ENCODE measurements at places on chromosomes 2 and 18. TPM values are rescaled to one million over a fixed set of nuclear protein-coding genes. Genes with fewer than 3 reads are reported as not detected.

- DNase-seq, result no peak
Measured at GRCh38 chr2:233386382-233387041, 32.2 kb downstream of the DGKD start.

DNA sequence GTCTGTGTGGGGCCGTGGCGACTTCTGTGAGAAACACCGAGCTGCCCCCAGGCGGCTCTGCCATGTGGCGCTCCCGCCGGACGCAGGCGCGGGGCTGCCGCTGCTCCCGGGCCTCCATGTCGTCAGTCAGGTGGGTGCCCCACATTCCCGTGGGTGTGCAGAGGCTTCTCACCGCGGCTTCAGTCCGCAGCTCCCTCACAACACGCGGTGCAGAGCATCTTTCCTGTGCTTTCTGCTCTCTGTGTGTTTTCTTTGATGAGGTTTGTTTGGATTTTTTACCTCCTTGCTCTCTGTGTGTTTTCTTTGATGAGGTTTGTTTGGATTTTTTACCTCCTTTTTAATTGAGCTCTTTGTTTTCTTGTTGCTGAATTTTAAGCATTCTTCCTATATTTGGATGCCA lies 13.0 kb downstream of the AQP12A start:
- no peak for DNase-seq

GRCh38 chr2:229943770-229944449 lies 21.6 kb downstream of the FBXO36 start:
- DNase-seq, result no peak

Gene MTCL1
- 26.5 TPM for polyA plus RNA-seq

- no peak for DNase-seq
Measured at GRCh38 chr2:18077231-18077630, 198.8 kb downstream of the KCNS3 start.

DNA sequence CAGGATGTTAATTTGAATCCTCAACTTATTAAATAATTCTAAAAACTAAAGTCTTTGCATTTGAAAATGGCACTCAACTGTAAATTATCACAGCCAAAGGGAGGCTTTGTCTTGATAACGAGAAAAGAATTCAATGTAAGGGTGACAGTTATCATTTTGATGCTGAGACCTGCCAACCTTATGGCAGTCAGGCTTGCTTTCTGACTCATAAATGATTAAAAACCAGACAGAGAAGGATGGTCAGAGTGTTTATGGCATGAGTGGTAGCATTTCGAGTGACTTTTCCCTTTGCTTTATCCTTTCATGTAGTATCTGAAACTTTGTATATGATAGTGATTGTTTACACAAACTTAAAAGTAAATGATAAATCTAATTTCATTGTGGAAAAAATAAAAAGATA lies 53.9 kb upstream of the EPC2 start:
- no peak for DNase-seq

Gene UGT1A3
- polyA plus RNA-seq, result not detected

DNA sequence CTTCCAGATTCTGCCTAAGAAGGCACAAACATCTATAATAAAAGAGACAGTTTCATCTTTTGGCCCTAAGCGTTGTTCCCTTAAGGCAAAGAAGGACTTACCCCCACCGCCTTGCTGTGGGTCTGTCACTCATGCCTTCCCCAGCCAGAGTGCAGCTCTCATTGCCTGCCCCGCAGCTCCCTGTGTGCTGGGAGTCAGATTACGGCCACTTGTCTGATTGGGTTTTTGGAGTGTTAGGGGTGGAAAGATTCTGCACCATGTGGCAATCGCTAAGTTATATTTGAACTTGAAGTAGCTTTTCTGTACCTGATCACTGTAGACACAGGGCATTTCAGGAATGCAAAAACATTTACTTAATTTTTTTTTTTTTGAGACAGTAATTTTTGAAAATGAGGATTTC lies at the start of gene AQP4:
Gene AQP4, minus strand, starts transcription at position 151 of the 400 bp plus-strand sequence. Its CDS starts 18 bp downstream, at position 133.
- DNase-seq, result peak; percentile 28

- DNase-seq, result no peak
Measured at GRCh38 chr2:23243073-23243659, 141.8 kb upstream of the KLHL29 start.

- DNase-seq, result no peak
Measured at GRCh38 chr2:241499146-241499965, 9.0 kb downstream of the STK25 start.

- peak; percentile 18 for DNase-seq
Measured at GRCh38 chr2:88069117-88069516, 1.5 kb downstream of the SMYD1 start.

Gene CYTIP
- polyA plus RNA-seq, result 0.76 TPM

- DNase-seq, result no peak
Measured at GRCh38 chr18:46623541-46623940, 33.5 kb downstream of the LOXHD1 start.

- no peak for DNase-seq
Measured at GRCh38 chr2:104746858-104747257, 107.1 kb upstream of the POU3F3 start.

GRCh38 chr18:13641551-13642439 lies 84.6 kb downstream of the FAM210A start:
- DNase-seq, result no peak

GRCh38 chr2:102637358-102637757 lies 18.0 kb downstream of the SLC9A2 start:
- DNase-seq, result no peak

DNA sequence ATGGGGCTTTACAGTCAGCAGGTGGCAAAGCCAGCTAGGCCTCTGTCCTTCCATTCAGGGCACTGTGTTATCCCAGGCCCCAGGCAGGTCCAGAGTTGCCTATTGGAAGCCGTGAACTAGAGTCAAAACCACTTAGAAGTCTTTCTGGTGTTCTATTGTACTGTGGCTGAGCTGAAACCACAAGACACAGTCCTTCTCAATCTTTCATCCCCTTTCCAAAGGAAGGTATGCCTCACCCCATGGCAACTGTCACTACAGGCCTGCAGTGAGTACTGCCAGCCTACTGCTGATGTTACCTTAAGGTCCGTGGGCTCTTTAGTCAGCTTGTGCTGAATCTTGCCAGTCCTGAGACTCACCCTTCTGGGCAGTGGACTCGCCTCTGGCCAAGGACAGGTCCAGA lies 181.6 kb downstream of the GULP1 start:
- DNase-seq, result no peak

DNA sequence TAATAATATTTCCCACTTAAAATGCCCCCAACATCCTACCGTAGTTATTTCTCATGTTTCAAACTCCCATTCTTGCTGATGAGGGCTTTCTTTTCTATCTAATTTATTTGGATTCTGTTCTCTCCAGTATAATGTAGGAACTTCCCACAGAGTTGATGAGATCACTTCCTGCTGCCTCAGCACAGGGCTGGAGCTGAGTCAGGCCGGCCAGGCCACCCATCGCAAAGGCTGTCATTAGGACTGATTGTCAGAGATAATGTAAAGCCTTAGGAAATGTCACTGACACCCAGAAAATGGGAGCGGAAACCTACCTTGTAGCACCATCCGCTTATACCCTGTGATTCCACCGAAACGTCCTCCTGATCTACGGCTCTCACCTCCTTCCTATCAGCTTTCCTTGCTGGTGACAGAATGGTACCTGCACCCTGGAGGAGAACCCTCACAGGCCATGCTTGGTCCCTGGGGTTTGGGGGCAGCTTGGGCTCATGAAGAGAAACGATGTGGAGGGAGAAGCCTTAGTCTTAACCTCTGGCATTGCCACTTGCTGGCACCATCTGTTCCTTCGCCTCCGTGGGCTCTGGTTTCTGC lies 672.8 kb upstream of the ID2 start:
- DNase-seq, result no peak

GRCh38 chr18:12098374-12098773 lies 4.7 kb downstream of the ANKRD62 start:
- peak; percentile 53 for DNase-seq

- DNase-seq, result no peak
Measured at GRCh38 chr18:66638856-66639629, 35.2 kb upstream of the CDH19 start.

GRCh38 chr2:234595829-234596228 lies 98.9 kb upstream of the ARL4C start:
- no peak for DNase-seq

Gene CABLES1
- 21.5 TPM for polyA plus RNA-seq

GRCh38 chr2:222709191-222709891 lies 37.9 kb downstream of the MOGAT1 start:
- DNase-seq, result peak; percentile 66

Gene FSHR
- not detected for polyA plus RNA-seq

Gene MAP4K3
- polyA plus RNA-seq, result 8.6 TPM

DNA sequence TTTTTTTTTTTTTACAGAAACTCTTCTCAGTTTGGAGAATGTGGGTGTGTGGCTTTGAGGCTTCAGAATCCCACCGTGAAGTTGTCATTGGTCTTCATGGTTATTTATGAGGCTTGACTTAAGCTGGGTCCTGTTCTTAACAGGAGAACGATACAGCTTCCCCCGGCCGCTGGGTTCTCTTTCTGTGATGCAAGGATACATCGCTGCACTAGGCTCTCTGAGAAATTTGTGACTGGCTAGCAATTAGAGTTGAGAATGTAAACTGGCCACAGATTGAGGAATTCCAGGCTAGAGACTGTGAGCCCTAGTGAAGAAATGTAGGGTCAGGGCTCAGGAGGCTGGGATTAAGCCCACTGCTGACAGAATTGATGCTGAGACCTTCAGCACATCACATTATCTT lies 29.8 kb downstream of the MGAT5 start:
- no peak for DNase-seq

Gene GKN2
- not detected for polyA plus RNA-seq

DNA sequence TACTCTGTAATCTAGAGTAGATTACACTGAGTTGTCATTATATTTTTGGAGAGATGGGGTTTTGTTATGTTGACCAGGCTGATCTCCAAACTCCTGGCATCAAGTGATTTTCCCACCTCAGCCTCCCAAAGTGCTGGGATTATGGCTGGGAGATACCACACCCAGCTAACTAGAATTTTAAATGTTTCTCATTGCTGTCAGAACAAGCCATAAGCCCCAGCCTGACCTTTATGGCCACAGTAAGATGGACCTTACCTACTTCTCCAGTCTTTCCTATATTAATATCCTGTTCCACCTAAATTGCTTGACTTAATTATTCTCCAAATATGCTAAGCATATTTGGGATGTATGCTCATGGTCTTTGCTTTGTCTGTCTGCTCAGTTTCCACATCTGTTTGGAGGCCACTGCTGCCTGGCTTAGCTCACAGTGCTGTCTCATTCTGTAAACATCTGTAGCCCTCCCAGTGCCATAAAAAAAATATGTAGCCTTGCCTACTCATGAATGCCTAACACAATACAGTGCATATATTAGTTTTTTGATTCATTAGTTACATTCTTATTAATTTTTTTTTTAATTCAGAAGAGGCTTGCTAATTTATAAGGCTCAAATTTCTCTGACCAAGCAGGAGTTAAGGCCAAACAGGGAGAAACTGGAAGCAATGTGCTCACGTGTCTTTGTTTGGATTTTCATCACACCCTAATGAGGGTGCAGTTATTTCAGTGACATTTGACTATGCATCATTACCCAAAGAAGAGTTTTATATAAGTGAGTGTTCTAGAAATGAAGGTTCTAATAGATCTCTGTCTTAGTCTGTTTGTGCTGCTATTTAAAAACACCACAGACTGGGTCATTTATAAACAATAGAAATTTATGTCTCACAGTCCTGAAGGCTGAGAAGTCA lies 45.3 kb upstream of the PSME4 start:
- no peak for DNase-seq

GRCh38 chr18:8654503-8655451 lies 45.5 kb downstream of the RAB12 start:
- peak; percentile 68 for DNase-seq

- no peak for DNase-seq
Measured at GRCh38 chr2:210477496-210477895, 937 bp upstream of the LANCL1 start.

Gene ANKAR
- 0.92 TPM for polyA plus RNA-seq

GRCh38 chr18:36078751-36079529 lies 11.6 kb upstream of the RPRD1A start:
- no peak for DNase-seq

Gene PXDN
- polyA plus RNA-seq, result 6.9 TPM

Gene STPG4
- not detected for polyA plus RNA-seq

Gene LOXL3
- polyA plus RNA-seq, result 4.9 TPM

Gene SETBP1
- polyA plus RNA-seq, result 25.7 TPM

DNA sequence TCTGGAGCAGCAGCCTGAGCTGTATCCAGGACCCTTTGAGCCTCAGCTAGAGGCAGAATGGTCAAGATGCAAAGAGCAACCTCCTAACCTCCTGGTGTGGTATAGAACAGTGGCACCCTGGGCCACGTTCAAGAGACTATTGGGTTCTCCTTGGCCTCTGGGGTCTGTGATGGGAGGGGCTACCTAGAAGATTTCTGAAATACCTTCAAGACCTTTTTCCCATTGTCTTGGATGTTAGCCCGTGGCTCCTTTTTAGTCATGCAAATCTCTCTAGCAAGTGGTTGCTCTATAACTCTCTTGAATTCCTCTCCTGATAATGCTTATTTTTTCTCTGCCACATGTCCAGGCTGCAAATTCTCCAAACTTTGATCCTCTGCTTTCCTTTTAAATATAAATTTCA lies 106.3 kb upstream of the SULT1C3 start:
- DNase-seq, result no peak

Gene CDK15
- not detected for polyA plus RNA-seq

GRCh38 chr2:237236188-237236587 lies 150.5 kb downstream of the COPS8 start:
- DNase-seq, result no peak

GRCh38 chr2:144570566-144570965 lies 50.6 kb upstream of the ZEB2 start:
- no peak for DNase-seq

GRCh38 chr2:49940626-49941025 lies 786.3 kb upstream of the FSHR start:
- no peak for DNase-seq

Gene CFAP221
- polyA plus RNA-seq, result 1.1 TPM

DNA sequence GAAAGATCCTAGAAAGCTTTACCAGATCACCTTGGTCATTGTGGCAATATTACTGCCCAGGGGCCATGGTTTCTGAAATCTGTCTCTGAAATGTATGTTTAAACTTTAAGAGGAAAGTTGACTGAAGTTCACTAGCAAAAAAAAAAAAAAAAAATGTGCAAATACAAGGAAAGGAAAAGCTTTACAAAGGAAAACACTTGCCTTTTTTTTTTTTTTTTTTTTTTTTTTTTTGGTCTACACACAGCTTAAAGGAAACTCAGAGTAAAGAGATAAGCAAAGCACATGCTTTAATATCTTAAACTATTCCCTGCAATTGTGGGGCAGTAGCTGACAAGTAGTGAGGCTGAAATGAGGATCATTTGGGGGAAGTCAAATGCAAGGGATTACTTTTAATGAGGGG lies 174.2 kb upstream of the EPAS1 start:
- no peak for DNase-seq

- DNase-seq, result no peak
Measured at GRCh38 chr18:63905361-63905760, 2.4 kb upstream of the SERPINB10 start.

- no peak for DNase-seq
Measured at GRCh38 chr18:74334242-74334893, 18.7 kb downstream of the C18orf63 start.

Gene COL4A3
- polyA plus RNA-seq, result 0.15 TPM

DNA sequence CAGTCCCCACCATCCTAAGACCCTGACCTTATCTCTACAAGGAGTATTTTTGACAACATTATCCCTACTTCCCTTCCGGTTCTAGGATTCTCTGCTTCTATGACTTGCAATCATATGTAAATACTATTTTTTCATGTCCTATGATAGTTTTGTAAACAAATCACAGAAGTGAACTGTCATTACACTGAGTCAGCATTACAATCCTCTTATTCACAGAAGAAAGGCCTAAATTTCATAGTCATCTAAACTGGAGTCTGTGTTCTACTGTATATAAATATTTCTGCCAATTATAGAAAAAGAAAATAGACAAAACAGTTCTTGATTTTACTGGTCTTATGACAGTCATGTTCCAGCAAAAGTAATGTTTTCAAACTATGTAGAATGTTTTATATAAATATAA lies 265.1 kb downstream of the NCKAP5 start:
- DNase-seq, result peak; percentile 1

Gene REG3A
- polyA plus RNA-seq, result not detected

Data from brain (organoid and tissue), 16 donors.